Esophagus muscularis mucosa (tissue), 4 donors: ENCODE measurements at places on chromosomes 7 and 10.

DNA sequence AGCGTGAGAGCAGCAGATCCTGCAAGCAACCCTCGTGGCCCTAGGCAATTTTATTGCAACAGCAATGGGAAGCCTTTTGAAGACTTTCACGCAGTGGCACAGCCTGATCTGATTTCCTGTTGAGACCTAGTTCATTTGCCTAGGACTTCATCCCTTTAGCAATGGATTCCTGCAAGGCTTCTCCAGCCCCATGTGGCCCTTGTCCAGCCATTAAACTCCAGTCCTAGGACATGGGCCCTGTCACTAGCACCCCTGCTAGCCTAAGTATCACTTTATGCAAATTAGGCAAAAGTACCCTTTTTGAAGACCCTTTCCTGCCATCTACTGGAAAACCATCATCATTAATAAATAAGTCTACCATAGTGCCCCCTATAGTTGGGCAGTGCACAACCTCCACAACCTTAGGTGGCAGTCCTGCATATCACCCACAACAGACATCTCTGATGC lies 379.4 kb downstream of the GALNT17 start:
- peaks cover 18% of the 10 kb centered on the region for H3K4me1 ChIP-seq
- DNase-seq: no peak
- no peak overlapping the region for H3K27ac ChIP-seq

GRCh38 chr10:44477046-44477425 lies 92.1 kb upstream of the CXCL12 start:
- H3K27ac ChIP-seq: no peak overlapping the region
- H3K4me3 ChIP-seq: no peak overlapping the region
- DNase-seq: no peak

DNA sequence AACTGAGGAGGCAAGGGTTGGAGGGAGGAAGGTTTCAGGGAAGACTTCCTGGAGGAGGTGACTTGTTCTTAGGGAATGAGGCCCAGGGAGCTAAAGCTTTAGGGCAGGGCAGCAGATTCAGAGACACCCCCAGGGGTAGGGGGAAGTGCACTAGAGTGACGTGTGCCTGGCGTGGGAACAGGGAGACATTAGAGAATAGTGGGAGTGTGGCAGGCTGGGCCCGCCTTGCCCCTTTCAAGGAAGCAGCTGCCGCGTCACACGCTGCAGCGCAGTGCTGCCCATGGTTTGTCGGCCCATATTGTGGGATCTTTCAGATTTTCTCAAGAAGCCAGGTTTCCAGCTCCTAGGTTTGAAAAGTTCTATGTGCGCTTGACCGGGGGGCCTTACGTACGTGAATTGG lies 139.4 kb downstream of the LHPP start:
- no peak overlapping the region for H3K27ac ChIP-seq
- no peak for DNase-seq
- H3K36me3 ChIP-seq: no peaks in the 10 kb centered on the region
- H3K27me3 ChIP-seq: no peaks in the 10 kb centered on the region
- no peak overlapping the region for H3K4me3 ChIP-seq

DNA sequence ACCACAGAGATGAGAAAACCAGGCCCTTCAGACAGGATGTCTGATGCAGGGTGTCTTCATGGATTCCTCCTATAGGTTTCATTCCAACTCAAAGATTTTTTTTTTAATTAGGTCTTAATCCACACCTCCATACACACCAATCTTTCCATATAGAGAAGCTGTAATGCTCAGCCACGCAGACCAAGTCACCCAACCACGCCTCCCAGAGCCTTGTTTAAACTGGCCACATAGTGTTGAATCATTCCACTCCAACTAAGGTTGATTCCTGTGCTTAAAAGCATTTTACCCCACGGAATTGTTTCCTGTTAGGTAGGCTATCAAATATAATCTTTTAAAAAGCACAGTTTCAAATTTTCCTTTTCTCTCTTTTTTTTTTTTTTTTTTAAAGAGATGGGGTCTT lies 153.6 kb downstream of the TYW1B start:
- no peak for DNase-seq
- H3K4me3 ChIP-seq: no peak overlapping the region
- no peaks in the 10 kb centered on the region for H3K4me1 ChIP-seq
- H3K27ac ChIP-seq: no peak overlapping the region
- H3K36me3 ChIP-seq: no peaks in the 10 kb centered on the region

DNA sequence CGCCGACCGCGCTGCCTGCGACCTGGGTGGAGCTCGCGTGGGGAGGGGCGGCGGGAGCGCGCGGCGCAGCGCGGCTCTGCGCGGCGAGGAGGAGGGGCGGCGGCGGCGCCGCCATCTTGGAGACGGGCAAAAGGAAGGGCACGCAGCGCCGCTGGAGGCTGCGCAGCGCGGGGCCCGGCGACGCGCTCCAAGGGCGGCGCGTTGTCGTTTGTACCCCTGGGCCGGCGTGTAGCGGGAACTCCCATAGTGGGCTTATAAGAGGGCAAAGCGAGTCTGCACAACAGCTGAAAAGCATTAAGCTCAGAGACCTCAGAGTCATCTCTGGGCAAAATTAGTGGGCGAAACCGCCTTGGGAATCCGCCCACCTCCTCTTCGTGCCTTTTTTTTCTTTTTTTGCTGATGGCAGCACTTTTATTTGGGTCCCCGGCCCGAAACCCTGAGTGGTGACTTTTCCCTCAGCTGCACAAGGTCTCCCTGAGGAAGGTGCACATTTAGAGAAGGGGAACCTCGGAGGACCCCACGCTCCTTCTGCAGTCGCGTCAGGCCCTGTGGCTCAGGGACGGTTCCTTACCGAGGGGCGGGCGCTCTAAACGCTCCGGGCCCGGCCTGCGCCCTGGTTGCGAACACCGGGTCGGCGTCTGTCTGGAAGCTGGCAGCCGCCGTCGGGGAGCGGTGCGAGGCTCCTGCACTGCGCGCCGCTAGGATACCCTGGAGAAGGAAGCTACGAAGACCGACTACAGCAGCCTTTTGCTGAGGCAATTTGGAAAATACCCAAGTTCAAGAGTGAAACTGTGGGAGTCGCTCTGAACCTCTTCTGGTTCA lies 428 bp upstream of the MCMBP start:
- peak overlapping the region; percentile 94 for H3K27ac ChIP-seq
- no peaks in the 10 kb centered on the region for H3K36me3 ChIP-seq
- peak overlapping the region; percentile 92 for H3K4me3 ChIP-seq
- no peaks in the 10 kb centered on the region for H3K27me3 ChIP-seq
- peaks cover 38% of the 10 kb centered on the region for H3K4me1 ChIP-seq
- DNase-seq: peak; percentile 95

DNA sequence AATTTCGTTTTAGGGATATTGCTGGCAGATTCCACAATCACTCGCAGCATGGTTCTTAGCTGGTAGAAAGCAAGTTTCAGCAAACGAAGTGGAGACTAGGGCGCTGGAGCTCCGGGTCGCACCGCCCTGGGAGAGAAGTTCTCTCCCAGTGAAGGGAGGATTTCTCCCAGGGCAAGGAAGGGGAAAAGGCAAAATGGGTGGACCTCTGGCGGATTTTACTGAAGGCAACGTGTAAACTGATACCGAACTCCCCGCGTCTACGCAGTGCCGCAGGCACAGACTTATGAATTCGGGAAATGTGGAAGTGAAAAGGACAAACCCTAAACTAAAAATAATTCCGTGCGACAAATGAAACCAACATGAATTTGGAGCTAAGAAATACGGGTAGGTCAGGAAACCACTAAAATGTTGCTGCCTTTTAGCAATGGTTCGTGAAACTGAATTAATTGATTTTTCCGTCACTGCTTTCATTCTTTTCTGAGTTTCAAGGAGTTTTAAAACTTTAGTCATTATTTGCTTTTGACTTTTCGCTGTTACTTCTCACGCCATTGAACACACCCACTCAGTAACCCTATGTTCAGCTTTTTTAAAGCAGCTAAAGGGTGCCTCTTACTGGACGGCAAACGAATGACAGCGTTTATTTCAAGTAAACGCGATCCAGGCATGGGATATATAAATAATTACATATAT lies at the start of gene MYOF:
TSS of gene MYOF (minus strand) at position 190 of the 690 bp plus-strand sequence. CDS start at position 50, 140 bp downstream.
- no peaks in the 10 kb centered on the region for H3K27me3 ChIP-seq
- peak; percentile 92 for DNase-seq
- H3K4me3 ChIP-seq: peak within 1 kb of the TSS; percentile 62
- peak within 1 kb of the TSS; percentile 90 for H3K27ac ChIP-seq
- H3K4me1 ChIP-seq: peaks cover 53% of the 10 kb centered on the region
